ENCODE measurements at places on chromosomes 2 and 18.

DNA sequence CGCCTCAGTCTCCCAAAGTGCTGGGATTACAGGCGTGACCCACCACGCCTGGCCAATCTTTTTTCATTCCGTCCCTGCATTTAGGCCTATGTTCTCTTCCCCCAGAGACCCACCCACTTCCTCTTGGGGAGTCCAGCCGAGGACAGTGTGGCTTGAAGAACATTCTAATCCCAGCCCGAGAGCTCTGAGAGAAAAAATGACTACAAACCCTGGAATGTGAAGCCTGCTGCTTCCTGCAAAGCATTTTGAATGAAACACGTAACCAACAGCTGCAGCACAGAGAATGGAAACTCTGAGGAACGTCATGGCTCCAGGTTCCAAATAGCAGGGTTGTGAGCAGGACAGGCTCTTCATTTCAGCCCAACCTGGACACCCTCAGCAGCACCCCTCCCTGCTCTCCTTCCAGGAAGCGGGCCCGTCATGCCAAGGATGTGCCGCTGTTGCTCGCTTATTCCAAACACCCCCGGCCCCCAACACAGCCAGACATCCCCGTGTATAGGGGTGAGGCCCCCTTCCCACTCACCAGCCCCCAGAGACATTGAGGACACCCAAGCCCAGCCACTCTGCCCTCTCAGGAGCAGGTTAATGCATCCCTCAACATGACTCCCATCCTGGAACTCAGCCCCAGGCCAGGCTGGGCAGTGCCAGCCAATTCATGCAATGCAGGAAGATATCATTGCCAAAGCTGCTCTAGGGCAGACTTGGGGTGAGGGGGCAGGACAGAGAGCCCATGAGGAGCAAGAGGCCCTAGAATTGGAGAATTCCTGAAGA is 139.8 kb downstream of the ZFP36L2 start:
- no peak for DNase-seq

DNA sequence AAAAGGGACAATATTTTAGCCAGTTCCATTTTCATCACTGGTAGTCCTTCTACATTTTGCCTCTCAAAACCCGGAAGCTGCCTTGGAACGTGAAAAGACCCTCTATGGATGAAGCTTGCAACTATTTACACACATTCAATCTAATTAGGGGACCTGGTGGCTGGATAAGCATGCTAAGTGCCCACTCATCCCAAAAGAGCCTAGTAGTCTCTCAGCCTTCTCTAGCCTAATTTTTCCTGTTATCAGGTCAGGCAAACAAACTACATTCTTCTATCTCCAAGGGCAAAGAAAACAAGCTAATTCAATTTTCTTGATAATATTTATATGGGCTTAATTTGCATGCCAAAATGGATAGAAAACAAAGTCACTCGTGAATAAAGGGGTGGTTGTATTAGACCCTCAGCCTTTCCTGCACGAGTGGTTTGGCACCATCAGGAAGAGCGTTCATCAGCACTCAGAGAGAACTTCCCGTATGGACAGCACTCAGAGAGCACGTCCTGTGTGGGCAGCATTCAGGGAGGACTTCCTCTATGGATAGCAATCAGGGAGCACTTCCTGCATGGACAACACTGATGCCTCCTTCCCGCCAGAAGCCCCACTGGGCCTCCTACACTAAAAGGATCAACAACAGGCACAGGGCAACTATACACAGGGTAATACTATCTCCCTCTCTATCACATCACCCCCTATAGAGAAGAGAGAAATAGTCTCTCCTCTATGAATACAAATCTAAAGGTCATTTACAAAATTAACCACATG is 122.2 kb downstream of the RBMS1 start:
- no peak for DNase-seq

DNA sequence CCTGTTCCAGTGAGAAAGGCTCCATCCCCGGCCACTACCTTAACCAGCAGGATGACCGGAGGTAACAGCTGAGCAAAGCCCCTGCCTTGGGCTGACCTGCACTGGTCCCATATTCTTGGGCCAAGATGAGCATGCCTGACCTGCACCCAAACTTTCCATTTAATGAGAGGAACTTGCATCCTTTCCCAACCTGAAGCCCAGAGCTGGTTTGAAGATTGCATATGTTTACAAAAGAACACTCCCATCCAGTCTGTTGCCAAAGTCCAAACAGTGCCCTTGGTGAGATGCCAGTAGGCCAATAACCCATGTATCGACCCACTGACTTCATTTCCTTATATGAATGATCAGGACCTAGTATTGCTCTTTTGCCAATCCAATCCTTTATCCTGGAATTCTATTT is 5.5 kb upstream of the NPAS2 start:
- no peak for DNase-seq

DNA sequence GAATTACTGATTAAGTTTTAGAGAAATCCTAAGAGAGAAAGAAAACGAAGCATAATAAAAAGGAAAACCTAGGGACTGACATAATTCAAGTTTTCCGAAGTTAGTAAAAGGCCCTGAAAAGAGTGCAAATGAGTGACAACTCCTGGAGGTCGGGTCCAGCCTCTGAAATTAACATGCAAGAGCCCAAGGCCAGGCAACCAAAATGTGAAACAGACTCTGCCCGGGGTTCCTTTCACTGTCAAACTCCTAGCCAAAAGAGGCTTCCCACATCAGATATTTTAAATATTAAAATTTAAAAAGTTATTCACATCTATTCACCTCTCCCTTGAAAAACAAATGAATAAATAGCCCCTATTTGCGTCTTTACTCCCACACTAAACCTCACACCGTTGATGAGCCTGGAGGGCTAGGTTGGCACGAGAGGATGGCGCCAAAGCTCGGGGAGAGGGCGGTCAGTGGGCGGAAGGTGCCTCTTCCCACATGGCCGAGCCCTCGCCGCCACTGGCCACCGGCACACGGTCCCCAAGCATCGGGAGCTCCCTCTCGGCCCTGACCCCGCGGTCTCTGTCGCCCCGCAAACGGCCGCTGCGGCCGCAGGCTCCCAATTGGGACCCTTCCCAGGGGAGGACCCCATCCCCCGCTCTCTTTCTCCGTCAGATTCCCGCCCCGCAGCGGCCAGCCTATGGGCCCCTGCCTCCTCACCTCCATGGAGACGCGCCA is 630 bp downstream of the PPM1G start:
- no peak for DNase-seq

- no peak for DNase-seq
These were observed 24.3 kb downstream of the DSC2 start for GRCh38 chr18:31077878-31078277.

DNA sequence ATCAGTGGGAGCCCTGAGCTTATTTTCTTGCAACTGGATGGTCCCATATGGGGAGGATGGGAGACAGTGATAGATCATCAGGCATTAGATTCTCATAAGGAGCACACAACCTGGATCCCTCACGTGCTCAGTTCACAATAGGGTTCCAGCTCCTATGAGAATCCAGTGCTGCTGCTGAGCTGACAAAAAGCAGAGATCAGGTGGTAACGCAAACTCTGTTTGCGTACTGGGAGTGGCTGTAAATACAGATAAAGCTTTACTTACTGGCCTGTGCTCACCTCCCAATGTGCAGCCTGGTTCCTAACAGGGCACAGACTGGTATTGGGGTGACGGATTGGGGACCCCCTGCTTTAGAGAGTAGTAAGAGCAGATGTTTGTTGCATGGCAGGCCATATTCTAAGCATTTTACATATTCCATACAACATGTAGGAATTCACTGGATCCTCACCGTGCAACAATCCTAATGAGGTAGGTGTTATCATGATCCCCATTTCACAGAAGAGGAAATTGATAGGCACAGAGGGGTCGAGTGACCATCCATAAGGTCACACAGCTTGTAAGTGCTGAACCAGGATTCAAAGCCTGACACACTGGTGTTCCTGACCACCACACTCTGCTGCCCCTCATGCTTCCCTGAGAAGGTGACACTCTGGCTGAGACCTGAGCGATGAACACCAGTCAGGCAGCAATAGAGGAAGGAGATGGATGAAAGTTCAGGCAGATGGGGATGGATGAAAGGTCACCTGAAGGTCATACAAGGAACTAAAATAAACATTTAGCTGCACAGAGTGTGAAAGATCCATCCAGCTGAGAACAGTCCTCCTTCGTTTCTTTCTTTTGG is 15.7 kb upstream of the MAT2A start:
- no peak for DNase-seq

GRCh38 chr2:28437918-28438317 is 45.3 kb downstream of the FOSL2 start:
- DNase-seq: peak; percentile 7

DNA sequence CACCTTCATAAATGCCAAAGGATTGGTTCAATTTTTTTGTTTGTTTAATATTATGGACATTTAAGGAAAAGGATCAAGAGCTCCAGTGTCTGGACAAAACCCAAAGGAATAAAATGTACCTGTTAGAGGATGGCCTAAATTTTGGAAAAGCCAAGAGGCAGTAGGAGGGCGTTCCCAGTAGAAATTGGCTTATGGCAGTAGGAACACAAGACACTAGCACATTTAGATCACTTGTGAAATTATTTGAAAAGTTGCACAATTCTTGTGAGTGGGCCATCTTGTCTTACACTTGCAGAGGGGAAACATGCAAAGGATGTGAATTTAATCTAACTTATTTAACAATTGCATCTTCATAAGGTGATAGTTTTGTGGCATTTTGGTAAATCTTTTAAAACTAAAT is 3.2 kb downstream of the BZW1 start:
- no peak for DNase-seq

- no peak for DNase-seq
These were observed 29.5 kb downstream of the MBOAT2 start for GRCh38 chr2:8974016-8974415.

GRCh38 chr2:157946919-157947557 is 70.9 kb upstream of the ACVR1 start:
- DNase-seq: no peak

GRCh38 chr2:205975082-205975949 is 110.7 kb downstream of the INO80D start:
- no peak for DNase-seq

DNA sequence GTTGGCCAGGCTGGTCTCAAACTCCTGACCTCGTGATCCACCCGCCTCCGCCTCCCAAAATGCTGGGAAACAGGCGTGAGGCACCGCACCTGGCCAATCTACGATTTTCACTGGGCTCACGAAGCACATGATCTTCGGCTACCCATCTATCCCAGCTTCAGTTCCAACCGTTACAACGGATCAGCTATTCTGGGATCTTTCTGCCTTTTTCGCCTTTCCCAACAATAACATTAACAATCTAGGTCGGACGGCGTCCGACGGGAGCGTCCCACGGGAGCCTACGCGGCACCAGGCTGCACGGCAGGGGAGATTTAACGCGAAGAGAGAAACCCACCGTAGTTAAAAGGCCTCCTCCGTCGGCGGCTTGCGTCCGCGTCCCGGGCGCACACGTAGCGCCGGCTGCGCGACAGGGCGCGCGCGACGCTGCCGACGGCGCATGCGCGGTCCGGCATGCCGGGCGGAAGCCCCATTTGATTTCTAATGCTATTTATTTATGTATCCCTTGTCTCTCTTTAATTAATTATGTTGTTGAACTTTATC is at the start of gene MSL3B:
Gene MSL3B (minus strand): TSS at position 394 of the 540 bp plus-strand sequence.
- no peak for DNase-seq

GRCh38 chr18:31482051-31482450 is 15.9 kb upstream of the DSG2 start:
- DNase-seq: no peak

DNA sequence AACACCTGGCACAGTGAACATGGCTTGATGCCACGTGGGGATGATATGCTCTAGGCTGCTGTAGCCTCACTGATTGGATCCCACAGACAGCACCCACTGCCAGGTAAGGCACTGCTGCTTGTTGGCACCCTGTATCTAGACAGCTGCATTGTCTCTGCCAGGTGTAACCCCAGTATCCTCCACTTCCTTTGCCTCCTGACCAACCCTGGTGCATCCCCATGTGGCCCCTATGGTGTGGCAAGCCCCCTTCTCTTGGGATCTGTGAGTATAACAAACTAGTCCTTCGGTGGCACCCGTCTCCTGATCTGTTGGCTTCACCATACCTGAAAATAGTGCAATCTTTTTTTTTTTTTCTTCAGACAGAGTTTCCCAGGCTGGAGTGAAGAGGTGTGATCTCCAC is 11.1 kb downstream of the TEX51 start:
- DNase-seq: peak; percentile 20

All from DMS153 (cell line).